Osteoblast (primary cell): ENCODE measurements at places on chromosomes 2 and 18. TPM values are rescaled to one million over a fixed set of nuclear protein-coding genes. Genes with fewer than 3 reads are reported as not detected.

Gene PSTPIP2
- 5.8 and 6.8 TPM in 2 replicates for total RNA-seq

Gene C1GALT1C1L
- 0.72 and 1.2 TPM in 2 replicates for total RNA-seq

GRCh38 chr2:42685303-42685702, 78.6 kb downstream of the OXER1 start:
- H3K27me3 ChIP-seq: no peaks in the 10 kb centered on the region
- DNase-seq: no peak
- H3K4me1 ChIP-seq: no peaks in the 10 kb centered on the region
- no peak overlapping the region for H3K27ac ChIP-seq
- H3K36me3 ChIP-seq: peaks cover 6% of the 10 kb centered on the region
- no peak overlapping the region for H3K4me3 ChIP-seq

DNA sequence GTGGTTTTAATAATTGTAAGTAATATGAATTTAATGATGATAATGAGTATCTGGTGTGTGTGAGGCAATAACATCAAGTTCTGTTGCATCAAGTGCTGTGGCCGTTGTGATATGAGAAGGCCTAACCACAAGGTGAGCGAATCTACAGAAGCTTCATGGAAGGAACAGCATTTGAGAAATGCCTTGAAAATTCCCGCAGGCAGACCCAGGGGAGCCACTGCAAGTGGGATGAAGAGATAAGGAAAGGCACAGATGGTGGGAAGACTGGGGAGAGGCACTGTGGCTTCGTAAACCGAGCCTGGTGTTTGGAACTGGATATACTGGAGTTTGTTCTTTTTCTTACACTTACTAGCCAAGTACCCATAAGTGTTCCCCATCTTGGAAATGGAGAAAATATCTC, 357.5 kb downstream of the PTPRM start:
- H3K4me3 ChIP-seq: no peak overlapping the region
- no peaks in the 10 kb centered on the region for H3K27me3 ChIP-seq
- no peak for DNase-seq
- H3K27ac ChIP-seq: no peak overlapping the region
- H3K4me1 ChIP-seq: peaks cover 24% of the 10 kb centered on the region

DNA sequence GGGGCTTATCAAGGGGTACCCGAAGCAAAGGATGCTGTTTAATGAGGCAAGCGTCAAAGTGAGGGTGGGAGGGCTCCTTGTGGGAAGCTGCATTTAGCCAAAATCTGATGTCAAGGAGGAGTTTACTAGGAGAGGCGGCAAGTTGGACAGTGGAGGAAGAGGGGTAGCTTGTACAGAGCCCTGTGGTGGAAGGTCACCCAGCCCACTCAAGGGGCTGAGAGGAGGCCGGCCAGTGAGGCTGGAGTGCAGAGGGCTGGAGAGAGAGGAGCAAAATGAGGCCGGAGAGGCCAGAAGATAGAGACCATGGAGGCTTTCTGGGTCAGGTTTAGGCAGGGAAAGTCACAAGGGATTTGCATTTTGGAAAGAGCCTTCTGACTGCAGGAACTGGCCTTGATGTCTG, 49.5 kb downstream of the ASB1 start:
- H3K36me3 ChIP-seq: no peaks in the 10 kb centered on the region
- no peak overlapping the region for H3K4me3 ChIP-seq
- DNase-seq: no peak
- H3K27me3 ChIP-seq: no peaks in the 10 kb centered on the region
- no peaks in the 10 kb centered on the region for H3K4me1 ChIP-seq

DNA sequence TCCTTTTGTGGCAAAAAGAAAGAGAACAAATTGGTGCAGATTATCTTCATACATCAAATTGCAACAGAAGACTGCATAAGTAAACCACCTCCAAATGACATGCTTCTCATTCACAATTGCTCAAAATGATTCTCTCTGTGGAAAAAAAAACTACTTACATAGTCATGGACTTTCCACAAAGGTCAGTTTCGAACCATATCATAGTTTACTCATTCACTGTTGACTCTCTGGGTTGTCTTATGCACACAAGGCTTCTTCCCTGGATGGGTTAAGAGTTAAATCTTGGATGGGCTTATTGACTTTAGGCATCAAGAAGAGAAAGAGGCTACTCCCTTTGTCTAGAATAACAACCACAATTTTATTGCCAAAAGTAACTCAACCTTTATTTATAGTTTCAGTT, 91.3 kb upstream of the RAB27B start:
- no peak overlapping the region for H3K4me3 ChIP-seq
- DNase-seq: no peak
- H3K4me1 ChIP-seq: peaks cover 49% of the 10 kb centered on the region
- no peaks in the 10 kb centered on the region for H3K27me3 ChIP-seq

DNA sequence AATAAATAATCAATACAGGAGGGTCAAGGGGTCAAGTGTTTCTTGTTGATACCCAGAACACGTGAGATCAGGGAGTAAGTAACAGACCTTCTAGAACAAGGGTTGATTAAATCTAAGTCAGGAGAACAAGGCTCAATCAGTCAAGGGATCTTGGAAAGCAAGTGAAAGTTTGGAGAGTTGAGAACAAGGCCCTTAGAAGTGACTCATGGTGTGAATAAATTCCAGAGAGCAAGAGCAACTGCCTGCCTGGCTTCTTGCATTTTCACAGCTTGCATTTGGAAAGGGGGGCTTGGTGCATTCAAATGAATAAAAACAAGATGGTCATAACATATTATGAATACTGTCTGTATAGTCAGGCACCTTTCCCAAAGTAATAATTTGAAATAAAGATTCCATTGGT, 256.1 kb downstream of the DPP10 start:
- no peak overlapping the region for H3K27ac ChIP-seq
- no peaks in the 10 kb centered on the region for H3K36me3 ChIP-seq
- no peak overlapping the region for H3K4me3 ChIP-seq
- H3K4me1 ChIP-seq: no peaks in the 10 kb centered on the region
- no peaks in the 10 kb centered on the region for H3K27me3 ChIP-seq
- no peak for DNase-seq
